ENCODE measurements at places on chromosomes 5 and 9. TPM values are rescaled to one million over a fixed set of nuclear protein-coding genes. Genes with fewer than 3 reads are reported as not detected.
A peak's percentile ranks its signal among the peaks of the same experiment; 100 is the strongest.

- no peaks in the 10 kb centered on the region for H3K4me1 ChIP-seq
- no peaks in the 10 kb centered on the region for H3K27me3 ChIP-seq
- no peak overlapping the region for H3K27ac ChIP-seq
- DNase-seq: no peak
Observed at GRCh38 chr5:155886311-155887031, 440.5 kb upstream of the SGCD start.

- H3K4me1 ChIP-seq: no peaks in the 10 kb centered on the region
- H3K27ac ChIP-seq: no peak overlapping the region
- no peaks in the 10 kb centered on the region for H3K27me3 ChIP-seq
- H3K4me3 ChIP-seq: no peak overlapping the region
- DNase-seq: peak; percentile 67
Observed at GRCh38 chr5:61768692-61769281, 436.7 kb downstream of the ZSWIM6 start.

- H3K4me3 ChIP-seq: no peak overlapping the region
- no peaks in the 10 kb centered on the region for H3K27me3 ChIP-seq
- H3K36me3 ChIP-seq: no peaks in the 10 kb centered on the region
- no peaks in the 10 kb centered on the region for H3K4me1 ChIP-seq
Observed at GRCh38 chr5:172413601-172414171, 40.6 kb downstream of the SH3PXD2B start.

- no peaks in the 10 kb centered on the region for H3K4me1 ChIP-seq
Observed at GRCh38 chr5:53882006-53882675, 321.7 kb downstream of the NDUFS4 start.

Gene PRSS3
- total RNA-seq: 33.8 TPM

Gene ADRB2
- total RNA-seq: not detected

Gene KCNV2
- total RNA-seq: not detected

DNA sequence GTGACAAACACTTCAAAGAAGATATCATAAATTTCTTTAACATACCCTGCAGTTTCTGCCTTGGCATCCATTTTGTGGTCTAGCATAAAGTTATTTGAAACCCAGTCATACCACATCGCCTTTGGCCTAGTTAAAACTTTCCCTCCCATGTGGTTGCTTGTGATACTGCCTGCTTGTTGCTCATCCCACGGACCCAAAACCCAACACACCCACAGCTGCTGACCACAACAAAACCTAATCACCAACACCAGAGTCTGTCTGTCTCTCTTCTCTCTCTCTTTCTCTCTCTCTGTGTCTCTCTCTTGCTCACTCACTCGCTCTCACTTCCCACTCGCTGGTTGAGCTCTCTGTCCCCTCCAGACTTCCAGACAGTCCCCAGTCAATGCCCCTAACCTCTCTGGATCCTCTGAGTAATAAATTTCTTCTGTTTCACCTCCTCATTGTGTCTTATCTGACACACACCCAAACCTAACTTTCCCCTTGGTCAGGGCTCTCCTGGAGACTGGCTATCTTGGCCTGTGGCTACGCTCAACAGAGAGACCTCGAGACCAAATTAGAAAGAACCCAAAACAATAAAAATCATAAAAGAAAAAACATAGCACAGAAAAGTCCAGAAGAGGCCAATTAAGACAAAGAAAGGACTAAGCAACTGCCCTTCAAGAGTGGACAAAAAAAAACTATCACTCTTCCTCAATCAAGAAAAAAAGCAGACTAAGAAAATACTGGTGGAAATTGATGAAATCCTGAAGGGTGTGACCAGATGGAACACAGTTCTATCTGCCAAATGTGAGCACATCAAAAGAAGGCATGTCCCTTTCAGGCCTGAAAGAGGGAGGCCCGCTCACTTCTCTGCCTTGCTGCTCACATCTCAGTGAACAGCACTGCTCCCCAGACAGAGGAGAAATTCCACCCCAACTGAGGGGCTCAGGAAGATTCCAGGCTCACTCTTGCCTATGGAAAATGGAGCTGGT, 41.5 kb downstream of the TTLL11 start:
- H3K4me3 ChIP-seq: no peak overlapping the region
- DNase-seq: no peak
- no peaks in the 10 kb centered on the region for H3K36me3 ChIP-seq
- H3K27me3 ChIP-seq: no peaks in the 10 kb centered on the region
- H3K27ac ChIP-seq: no peak overlapping the region
- H3K4me1 ChIP-seq: no peaks in the 10 kb centered on the region

- H3K27ac ChIP-seq: no peak overlapping the region
- no peak for DNase-seq
- no peak overlapping the region for H3K4me3 ChIP-seq
- no peaks in the 10 kb centered on the region for H3K36me3 ChIP-seq
- no peaks in the 10 kb centered on the region for H3K27me3 ChIP-seq
Observed at GRCh38 chr9:97735070-97735600, 38.0 kb upstream of the XPA start.

- DNase-seq: no peak
- H3K4me1 ChIP-seq: no peaks in the 10 kb centered on the region
- H3K27me3 ChIP-seq: no peaks in the 10 kb centered on the region
- no peaks in the 10 kb centered on the region for H3K36me3 ChIP-seq
Observed at GRCh38 chr5:148176480-148176879, 8.1 kb downstream of the SPINK14 start.

Gene PFN3
- total RNA-seq: not detected

DNA sequence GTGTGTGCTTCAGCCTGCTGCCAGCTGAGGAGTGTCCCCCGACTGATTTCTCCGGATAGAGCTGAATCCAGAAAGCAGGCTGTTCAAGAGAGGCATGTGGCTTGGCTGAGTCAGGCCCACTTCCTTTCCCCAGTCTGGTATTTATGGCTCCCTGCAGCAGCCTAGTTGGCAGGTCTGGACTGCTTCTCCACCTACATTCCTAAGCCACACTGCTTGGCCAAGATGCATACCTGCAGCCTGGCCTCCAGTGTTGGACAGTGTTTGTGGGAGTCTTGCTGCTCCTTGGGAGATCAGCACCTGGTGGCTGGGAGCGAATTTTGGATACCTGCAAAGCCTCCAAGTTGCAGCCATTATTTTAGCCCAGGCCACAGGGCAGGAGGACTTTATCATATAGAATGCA, 670.8 kb downstream of the ACTL7B start:
- no peaks in the 10 kb centered on the region for H3K27me3 ChIP-seq
- H3K27ac ChIP-seq: peak overlapping the region; percentile 69
- H3K36me3 ChIP-seq: no peaks in the 10 kb centered on the region
- DNase-seq: peak; percentile 71
- no peak overlapping the region for H3K4me3 ChIP-seq

Gene TSLP
- total RNA-seq: not detected

DNA sequence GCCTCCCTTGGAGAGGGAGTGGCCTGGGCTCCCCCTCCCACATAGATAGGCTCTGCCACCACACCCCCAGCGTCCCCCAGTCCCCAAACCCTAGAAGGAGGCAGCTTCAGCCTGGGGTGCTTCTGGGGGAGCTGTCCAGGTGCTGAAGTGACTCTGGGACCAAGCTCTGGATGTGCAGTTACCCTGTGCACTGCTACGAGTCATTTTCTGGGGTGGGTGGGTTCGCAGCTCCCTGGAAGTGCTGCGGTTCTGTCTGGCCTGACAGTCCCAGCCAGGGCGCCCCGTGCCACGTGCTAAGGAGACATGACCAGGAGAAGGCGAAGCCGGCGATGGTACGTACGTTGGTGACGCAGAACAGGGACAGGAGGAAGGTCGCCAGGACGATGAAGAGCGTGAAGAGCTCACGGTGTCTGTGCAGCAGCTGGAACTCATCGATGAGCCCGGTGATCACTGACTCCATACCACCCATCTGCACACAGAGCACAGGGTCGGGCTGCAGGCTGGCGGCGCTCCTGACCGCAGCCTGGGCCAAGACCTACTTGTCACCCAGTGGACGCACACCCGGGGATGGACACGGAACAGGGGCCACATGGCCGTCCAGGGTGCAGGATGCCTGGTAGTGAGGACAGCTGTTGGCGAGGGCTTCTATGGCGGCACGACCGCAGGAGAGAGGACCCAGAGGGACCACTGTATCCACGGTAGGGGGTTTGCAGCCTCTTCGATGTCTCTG, 35.7 kb downstream of the SLC6A3 start:
- peak; percentile 54 for DNase-seq
- H3K27ac ChIP-seq: no peak overlapping the region
- no peaks in the 10 kb centered on the region for H3K27me3 ChIP-seq

Gene ABO
- not detected for total RNA-seq

GRCh38 chr5:107300721-107301327, 369.9 kb downstream of the EFNA5 start:
- H3K4me3 ChIP-seq: no peak overlapping the region
- H3K27me3 ChIP-seq: no peaks in the 10 kb centered on the region
- no peaks in the 10 kb centered on the region for H3K4me1 ChIP-seq
- no peak for DNase-seq
- H3K27ac ChIP-seq: no peak overlapping the region

DNA sequence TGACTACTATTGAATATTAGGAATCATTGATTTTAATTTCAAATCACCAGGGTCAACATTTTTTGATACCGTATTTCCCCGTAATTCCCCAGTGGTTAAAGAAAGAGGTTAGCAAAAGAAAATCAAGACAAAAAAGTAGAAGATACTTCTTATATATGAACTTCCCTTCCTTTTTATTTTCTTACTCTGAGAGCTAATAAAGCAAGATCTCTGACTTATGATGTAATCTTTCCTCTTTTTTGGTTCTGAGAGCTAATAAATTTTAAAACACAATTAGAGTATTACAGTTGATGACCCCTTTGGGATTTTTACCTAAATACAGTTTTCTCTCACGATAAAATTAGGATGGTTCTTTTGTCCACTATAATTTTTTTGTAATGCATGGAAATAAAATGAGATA, 9.2 kb upstream of the FYB1 start:
- no peaks in the 10 kb centered on the region for H3K36me3 ChIP-seq
- H3K4me1 ChIP-seq: peaks cover 18% of the 10 kb centered on the region
- no peak for DNase-seq
- no peak overlapping the region for H3K4me3 ChIP-seq
- no peaks in the 10 kb centered on the region for H3K27me3 ChIP-seq
- no peak overlapping the region for H3K27ac ChIP-seq

Gene TRPM6
- 4.7 TPM for total RNA-seq

DNA sequence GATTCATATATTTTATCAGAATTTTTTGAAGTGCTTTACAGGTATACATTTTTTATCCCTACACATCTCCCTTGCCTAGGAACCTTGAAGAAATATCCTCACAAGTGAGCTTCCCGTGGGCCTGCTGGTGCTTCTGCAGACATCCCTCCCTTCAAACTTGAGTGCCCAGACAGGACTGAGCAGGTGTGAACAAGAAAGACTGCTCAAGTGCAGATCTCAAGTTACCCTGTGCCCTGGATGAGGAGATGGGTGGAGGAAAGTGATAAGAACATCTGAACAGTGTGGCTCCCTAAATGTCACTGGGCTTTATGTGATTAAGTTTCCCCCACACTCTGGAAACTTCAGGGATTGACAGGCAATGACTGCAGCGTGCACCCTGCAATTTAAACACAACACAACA, 209.8 kb downstream of the TLE1 start:
- no peak overlapping the region for H3K27ac ChIP-seq
- no peaks in the 10 kb centered on the region for H3K36me3 ChIP-seq
- no peak overlapping the region for H3K4me3 ChIP-seq
- H3K4me1 ChIP-seq: no peaks in the 10 kb centered on the region
- DNase-seq: no peak
- no peaks in the 10 kb centered on the region for H3K27me3 ChIP-seq

Gene KIAA0825
- total RNA-seq: 0.50 TPM

Gene OLFML2A
- total RNA-seq: 1.1 TPM

Gene IZUMO3
- total RNA-seq: not detected

DNA sequence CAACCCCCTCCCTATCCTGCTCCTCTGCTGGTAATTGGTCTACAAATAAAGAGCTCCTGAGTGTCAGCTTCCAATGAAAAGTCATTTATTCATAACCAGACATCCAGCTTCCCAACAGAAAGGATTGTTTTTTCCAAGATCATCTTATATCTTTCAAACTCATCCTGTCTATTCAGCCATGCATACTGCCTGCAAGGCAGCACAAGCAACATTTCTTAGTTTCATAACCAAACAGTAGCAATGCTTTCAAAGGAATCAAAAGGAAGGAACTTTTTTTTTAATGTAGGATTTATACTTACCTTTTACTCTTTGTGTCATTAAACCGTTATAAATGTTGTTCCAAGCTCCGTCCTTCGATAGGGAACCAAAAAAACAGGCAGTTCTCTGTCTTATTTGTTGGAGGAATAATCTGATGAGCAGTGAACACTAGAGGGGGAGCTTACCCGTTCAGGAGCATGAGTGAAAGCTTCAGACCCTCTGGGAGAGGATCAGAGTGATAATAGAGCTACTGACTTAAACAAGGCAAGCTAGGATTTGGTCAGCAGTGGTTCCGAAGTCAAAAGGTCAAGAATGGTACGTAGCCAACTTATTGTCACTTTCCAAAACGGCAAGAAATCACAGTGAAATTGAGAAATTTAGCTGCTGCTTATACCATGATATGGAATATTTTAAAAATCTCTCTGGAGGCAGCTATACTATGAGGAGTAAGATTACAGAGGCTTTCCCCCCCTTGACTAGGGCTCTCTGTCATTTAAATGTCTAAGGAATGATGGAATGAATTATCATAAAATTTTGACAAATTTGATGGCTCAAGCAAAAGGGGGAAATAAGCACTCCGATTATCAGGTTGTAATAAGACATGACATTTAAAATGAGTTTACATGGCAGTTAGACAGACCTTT, 892.9 kb downstream of the NR2F1-AS1 start:
- no peaks in the 10 kb centered on the region for H3K4me1 ChIP-seq
- H3K4me3 ChIP-seq: no peak overlapping the region
- DNase-seq: peak; percentile 38
- H3K36me3 ChIP-seq: no peaks in the 10 kb centered on the region
- no peak overlapping the region for H3K27ac ChIP-seq

Gene CDH12
- total RNA-seq: not detected

- DNase-seq: peak; percentile 23
- H3K27me3 ChIP-seq: no peaks in the 10 kb centered on the region
- no peaks in the 10 kb centered on the region for H3K4me1 ChIP-seq
- H3K36me3 ChIP-seq: peaks cover 1% of the 10 kb centered on the region
- H3K27ac ChIP-seq: peak overlapping the region; percentile 24
- H3K4me3 ChIP-seq: no peak overlapping the region
Observed at GRCh38 chr5:1479581-1480188, 34.4 kb upstream of the SLC6A3 start.

Gene KIF12
- 54.6 TPM for total RNA-seq

Gene GPBP1
- 117 TPM for total RNA-seq

DNA sequence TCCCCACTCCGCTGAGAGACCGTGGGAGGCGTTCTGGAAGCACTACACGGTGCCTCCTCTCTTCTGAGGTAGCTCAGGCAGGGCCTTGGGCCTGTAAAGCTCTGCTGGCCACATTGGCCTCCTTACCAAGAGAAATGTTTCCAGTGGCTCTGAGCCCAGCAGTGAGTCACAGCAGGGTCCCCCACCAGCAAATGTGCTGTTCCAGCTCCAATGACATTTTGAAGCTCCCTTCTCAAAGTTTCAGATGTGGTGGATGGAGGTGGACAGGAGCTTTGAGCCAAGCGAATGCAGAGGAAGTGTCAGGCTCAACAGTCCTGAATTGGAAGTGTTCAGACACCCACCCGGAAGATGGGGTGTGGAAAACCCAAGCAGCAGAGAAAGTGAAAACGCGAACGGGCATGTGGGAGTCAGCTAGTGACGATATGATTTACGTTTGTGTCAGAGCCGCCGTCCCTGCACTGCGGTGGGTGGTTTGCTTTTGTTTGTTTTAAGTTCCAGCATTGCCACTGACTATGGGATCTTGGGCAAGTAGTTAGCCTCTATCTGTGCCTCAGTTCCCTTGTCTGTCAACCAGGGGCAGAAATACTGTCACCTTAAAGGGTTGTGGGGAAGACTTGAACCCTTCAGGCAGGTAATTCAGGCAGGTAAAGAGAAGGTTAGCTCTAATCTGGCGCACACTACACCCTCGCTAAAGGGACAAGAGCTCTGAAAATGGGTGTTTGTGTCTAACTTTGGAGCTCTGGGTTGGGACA, 38.2 kb downstream of the C5orf15 start:
- H3K27ac ChIP-seq: no peak overlapping the region
- DNase-seq: no peak
- H3K27me3 ChIP-seq: no peaks in the 10 kb centered on the region
- no peak overlapping the region for H3K4me3 ChIP-seq
- H3K4me1 ChIP-seq: peaks cover 29% of the 10 kb centered on the region
- no peaks in the 10 kb centered on the region for H3K36me3 ChIP-seq
